ENCODE measurements at places on chromosomes 13 and 19.

DNA sequence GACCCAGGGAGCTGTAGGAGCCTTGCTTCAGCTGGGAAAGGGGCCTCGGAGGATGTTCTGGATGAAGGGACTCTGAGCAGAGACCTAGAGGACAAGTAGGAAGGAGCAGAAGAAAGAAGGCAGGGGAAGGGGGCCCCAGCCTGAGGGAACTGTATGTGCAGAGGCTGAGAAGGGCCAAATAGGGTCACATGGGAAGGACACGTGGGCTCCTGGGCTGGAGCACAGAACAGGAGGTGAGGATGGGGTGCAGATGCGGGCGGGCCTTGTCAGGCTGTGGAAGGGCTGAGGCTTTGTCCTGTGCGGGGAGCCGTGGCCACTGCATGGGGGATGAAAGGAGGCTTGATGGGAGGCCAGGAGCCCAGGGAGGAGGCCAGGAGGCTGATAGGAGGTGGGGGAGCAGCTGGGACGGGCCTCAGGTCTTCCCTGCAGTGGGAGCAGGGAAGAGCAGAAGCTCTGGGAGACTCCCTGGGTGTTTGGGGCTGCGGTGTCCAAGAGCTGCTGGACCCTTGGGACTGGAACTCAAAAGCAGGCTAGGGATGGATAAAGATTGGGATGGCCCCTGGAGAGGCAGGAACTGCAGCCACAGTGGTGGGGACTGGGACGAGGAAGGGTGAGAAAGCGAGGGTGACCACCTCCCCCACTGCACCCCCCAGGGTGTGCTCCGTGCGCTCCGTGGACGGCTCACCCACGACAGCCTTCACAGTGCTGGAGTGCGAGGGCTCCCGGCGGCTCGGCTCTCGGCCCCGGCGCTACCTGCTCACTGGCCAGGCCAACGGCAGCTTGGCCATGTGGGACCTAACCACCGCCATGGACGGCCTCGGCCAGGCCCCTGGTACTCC, 11.4 kb upstream of the LTBP4 start:
- no peak for DNase-seq

DNA sequence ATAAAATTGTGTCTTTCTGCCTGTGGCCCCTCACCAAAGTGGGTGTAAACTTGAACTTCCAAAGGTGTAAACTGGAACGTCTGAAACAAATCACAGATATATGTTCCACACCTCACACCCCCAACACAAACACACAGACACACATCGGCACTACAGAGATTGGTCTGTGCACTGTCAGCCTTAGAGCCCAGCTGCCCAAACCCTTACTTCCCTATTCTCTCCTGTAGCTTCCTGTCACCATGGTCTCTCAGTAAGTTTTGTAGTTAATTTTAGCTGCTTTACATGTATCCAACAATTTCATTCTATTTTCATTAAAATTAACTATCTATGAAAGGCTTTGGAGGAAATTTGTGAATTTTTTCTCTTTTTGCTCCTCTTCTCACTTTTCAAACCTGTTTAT, 5.4 kb downstream of the TM9SF2 start:
- no peak for DNase-seq

DNA sequence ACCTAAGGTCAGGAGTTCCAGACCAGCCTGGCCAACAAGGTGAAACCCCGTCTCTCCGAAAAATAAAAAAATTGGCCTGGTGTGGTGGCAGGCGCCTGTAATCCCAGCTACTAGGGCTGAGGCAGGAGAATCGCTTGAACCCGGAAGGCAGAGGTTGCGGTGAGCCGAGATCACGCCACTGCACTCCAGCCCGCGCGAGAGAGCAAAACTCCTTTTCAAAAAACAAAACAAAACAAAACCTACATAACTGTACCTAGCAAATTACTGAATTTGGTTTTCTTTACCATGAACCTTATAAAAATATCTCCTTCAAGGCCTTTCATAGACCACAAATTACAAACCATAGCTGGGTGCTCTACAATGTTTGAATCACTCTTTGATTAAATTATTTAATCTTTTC, 760 bp downstream of the ZNF91 start:
- peak; percentile 23 for DNase-seq

DNA sequence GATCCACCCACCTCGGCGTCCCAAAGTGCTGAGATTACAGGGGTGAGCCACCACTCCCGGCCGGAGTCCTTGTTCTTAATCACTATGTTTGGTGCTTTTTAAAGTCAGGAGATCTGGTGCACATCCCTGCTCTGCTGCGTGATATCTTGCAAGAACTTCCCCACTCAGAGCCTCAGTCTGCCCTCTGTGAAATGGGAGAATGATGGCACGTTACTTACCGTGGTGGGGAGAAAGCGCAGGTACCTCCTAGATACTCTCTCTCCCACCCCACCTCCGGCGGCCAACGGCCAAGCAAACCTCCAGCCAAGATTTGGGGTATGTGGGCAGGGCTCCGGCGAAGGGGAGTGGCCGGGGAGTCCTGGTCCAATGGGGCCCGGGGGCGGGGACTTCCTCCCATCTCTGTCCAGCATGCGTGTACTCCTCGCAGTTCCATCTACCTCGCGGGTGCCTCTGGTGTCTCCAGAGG, at the start of gene RYR1:
Gene RYR1 (plus strand): TSS at position 424 of the 466 bp plus-strand sequence. CDS start 139 bp downstream, outside the sequence.
- DNase-seq = peak; percentile 68

- DNase-seq = no peak
Measured at GRCh38 chr13:29266261-29266660, 329.2 kb downstream of the SLC7A1 start.

DNA sequence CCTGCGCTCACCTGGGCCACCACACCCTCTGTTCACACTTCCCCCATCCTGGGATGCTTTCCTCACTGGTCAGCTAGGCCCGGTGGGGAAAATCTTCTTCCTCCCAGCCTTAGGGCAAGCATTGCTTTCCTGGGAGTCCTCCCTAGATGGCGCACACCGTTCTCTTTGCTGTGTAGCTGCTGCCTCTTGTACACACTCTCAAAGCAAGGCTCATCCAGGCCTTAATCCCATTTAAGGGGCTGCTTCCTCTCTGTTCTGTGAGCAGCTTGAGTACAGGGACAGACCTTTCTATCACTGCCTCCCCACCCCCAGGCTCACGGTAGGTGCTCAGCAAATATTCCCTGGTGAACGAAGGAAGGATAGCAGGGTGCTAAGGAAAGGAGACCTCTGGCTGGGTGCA, 11.1 kb downstream of the SLC7A10 start:
- no peak for DNase-seq

DNA sequence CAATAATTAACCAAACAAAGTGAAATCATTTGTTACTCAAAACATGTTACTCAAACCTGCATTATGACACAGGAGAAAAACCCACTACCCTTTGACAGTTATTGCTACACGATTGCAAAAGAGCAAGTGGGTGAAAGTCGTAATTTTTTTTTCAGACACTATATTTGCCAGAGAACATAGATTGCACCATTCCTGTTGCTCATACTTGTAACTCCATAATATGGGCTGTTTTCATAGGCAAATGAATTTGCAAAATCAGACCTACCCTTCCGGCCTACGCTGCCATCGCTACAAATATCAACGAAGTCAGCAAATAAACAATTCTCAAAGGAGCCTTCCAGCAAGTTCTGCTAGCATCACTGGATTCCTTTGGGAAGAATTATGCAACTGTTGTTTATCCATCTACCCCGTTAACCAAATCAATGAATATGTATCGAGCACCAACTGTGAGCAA, 396.5 kb downstream of the IRS2 start:
- DNase-seq = no peak

Measured in head of caudate nucleus (tissue), 42 donors.